ENCODE measurements at places on chromosomes 2 and 18. TPM values are rescaled to one million over a fixed set of nuclear protein-coding genes. Genes with fewer than 3 reads are reported as not detected.

The CHST10 gene
- total RNA-seq: 5.7 TPM

The TDRD15 gene
- total RNA-seq: not detected

The NT5C1B gene
- not detected for total RNA-seq

The SPP2 gene
- total RNA-seq: not detected

The NYAP2 gene
- total RNA-seq: 0.06 TPM

The IHH gene
- 12.8 TPM for total RNA-seq

The GALNT5 gene
- total RNA-seq: 11.7 TPM

The RFTN2 gene
- total RNA-seq: 5.5 TPM

The CD8B2 gene
- 0.09 TPM for total RNA-seq

The MAP3K19 gene
- not detected for total RNA-seq

The TCF7L1 gene
- 7.6 TPM for total RNA-seq

The RALBP1 gene
- total RNA-seq: 53.1 TPM

The SALL3 gene
- 0.17 TPM for total RNA-seq
